ENCODE measurements at places on chromosomes 6 and 20. TPM values are rescaled to one million over a fixed set of nuclear protein-coding genes. Genes with fewer than 3 reads are reported as not detected.
A peak's percentile ranks its signal among the peaks of the same experiment; 100 is the strongest.

GRCh38 chr20:44247131-44247571 lies at the start of gene GDAP1L1:
Gene GDAP1L1, plus strand, starts transcription at chr20:44247308. Its CDS starts 27 bp downstream, at chr20:44247335.
- DNase-seq: peak; percentile 53
- peaks cover 37% of the 10 kb centered on the region for H3K27me3 ChIP-seq
- H3K27ac ChIP-seq: no peak within 1 kb of the TSS
- peaks cover 7% of the 10 kb centered on the region for H3K4me1 ChIP-seq

GRCh38 chr20:62066339-62066982 lies 780 bp upstream of the TAF4 start:
- peak; percentile 76 for DNase-seq
- peak overlapping the region; percentile 49 for H3K4me3 ChIP-seq
- no peaks in the 10 kb centered on the region for H3K27me3 ChIP-seq
- H3K36me3 ChIP-seq: no peaks in the 10 kb centered on the region
- peak overlapping the region; percentile 97 for H3K27ac ChIP-seq

GRCh38 chr6:1624058-1624850 lies 14.5 kb downstream of the FOXC1 start:
- no peak overlapping the region for H3K27ac ChIP-seq
- peaks cover 100% of the 10 kb centered on the region for H3K27me3 ChIP-seq
- H3K4me1 ChIP-seq: peaks cover 22% of the 10 kb centered on the region
- no peaks in the 10 kb centered on the region for H3K36me3 ChIP-seq
- peak overlapping the region; percentile 60 for H3K4me3 ChIP-seq

DNA sequence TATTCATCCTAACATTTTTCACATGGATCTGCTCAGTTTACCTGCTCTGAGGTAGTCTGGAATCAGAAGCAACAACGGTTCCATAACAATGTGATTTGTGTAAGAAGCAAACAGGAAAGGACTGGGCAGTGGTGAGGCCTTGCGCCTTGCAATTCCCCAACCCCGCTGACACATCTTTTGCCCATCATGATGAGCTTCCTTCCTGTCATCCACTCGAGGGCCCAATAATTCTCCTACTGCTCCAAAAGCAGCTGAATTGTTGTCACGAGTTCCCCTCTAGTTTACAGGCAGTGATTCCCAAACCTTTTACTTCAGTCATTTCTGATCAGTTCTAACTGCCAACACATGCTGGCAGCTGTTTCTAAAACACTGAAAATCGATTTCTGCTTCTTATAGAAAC lies 22.9 kb downstream of the STX7 start:
- no peaks in the 10 kb centered on the region for H3K36me3 ChIP-seq
- H3K27ac ChIP-seq: no peak overlapping the region
- no peak for DNase-seq
- no peaks in the 10 kb centered on the region for H3K4me1 ChIP-seq
- H3K27me3 ChIP-seq: no peaks in the 10 kb centered on the region

GRCh38 chr6:50369996-50370395 lies 320.3 kb upstream of the DEFB112 start:
- no peaks in the 10 kb centered on the region for H3K27me3 ChIP-seq
- no peaks in the 10 kb centered on the region for H3K36me3 ChIP-seq
- DNase-seq: no peak
- no peak overlapping the region for H3K4me3 ChIP-seq
- no peaks in the 10 kb centered on the region for H3K4me1 ChIP-seq

DNA sequence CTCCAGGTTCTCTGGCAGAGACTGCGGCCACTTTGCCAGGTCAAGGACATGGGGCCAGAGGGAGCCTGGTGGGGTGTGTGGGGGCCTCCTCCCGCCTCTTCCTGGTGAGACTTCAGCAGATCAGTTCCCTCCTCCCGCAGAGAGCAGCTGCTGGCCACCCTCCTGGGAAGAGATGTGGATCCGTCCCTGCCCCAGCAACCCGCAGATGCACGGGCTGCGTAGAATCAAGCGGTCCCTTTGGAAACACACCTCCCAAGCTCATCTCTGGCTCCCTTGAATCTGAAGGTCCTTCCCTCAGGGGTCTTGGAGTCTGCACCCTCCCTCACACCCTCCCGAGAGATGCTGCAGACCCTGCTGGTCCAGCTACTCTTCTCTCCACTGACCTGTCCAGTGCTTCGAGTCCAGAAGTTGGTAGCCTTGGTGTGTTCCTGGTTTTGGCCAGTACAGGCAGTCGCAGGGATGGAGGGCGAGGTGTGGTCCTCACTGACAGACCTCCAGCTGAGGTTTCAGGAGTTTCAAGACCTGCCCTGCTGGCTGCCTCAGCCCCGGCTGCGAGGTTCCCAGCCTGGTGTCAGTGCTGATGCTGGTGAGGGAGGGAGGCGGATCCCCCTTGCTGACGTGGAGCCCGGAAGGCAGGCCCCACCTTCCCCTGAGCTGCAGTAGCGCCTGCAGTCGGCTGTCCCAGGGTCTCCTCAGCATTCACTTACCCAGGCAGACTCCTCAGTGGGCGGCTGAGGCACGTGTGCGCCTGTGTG lies at the start of gene NPBWR2:
TSS of gene NPBWR2 (minus strand) at position 585 of the 755 bp plus-strand sequence. CDS start 734 bp downstream, outside the sequence.
- H3K36me3 ChIP-seq: no peaks in the 10 kb centered on the region
- no peak for DNase-seq
- H3K27me3 ChIP-seq: peaks cover 14% of the 10 kb centered on the region
- H3K4me3 ChIP-seq: no peak within 1 kb of the TSS
- H3K4me1 ChIP-seq: peaks cover 4% of the 10 kb centered on the region

- no peaks in the 10 kb centered on the region for H3K4me1 ChIP-seq
- H3K36me3 ChIP-seq: no peaks in the 10 kb centered on the region
- no peak for DNase-seq
- no peak overlapping the region for H3K27ac ChIP-seq
Measured at GRCh38 chr6:130674604-130675003, 152.6 kb upstream of the SMLR1 start.

GRCh38 chr6:139320081-139320480 lies 28.3 kb upstream of the TXLNB start:
- no peak overlapping the region for H3K4me3 ChIP-seq
- H3K4me1 ChIP-seq: no peaks in the 10 kb centered on the region
- no peaks in the 10 kb centered on the region for H3K36me3 ChIP-seq

DNA sequence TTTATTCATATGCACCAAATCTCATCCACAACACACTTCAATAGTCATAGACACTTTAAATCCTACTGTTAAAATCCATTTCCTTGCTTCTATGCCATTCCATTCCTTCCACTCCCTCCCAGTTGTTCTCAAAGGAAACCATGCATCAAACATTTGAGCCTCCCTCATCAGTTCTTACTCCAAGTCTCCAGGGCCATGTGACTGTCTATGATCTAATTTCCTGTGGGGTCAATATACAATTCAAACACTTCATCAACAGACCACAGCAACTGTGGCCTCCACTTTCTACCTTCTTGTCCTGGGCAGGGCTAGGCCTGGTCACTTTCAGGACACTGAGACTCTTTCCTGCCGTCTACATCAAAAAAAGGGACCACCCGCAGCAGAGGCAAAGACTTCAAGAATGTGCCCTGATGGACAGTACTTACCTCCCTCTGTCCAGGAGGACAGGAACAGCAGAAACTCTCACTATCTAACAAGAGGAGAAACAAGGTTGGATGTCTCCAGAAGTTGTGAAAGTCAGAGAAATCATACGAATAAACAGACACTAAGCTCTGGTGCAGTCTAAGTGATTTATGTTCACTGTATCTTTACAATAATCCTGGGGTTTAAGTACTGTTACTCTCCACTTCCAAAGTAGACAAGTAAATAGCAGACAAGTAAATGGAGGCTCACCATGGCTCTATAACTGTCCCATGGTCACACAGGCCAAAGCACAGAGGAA lies 160.2 kb downstream of the QRSL1 start:
- peaks cover 20% of the 10 kb centered on the region for H3K4me1 ChIP-seq
- H3K36me3 ChIP-seq: no peaks in the 10 kb centered on the region
- no peak for DNase-seq
- H3K4me3 ChIP-seq: no peak overlapping the region
- no peak overlapping the region for H3K27ac ChIP-seq

- peak; percentile 58 for DNase-seq
- H3K4me3 ChIP-seq: no peak overlapping the region
- H3K36me3 ChIP-seq: no peaks in the 10 kb centered on the region
- H3K4me1 ChIP-seq: peaks cover 30% of the 10 kb centered on the region
- H3K27ac ChIP-seq: no peak overlapping the region
Measured at GRCh38 chr6:160139420-160139851, 17.8 kb downstream of the SLC22A1 start.

DNA sequence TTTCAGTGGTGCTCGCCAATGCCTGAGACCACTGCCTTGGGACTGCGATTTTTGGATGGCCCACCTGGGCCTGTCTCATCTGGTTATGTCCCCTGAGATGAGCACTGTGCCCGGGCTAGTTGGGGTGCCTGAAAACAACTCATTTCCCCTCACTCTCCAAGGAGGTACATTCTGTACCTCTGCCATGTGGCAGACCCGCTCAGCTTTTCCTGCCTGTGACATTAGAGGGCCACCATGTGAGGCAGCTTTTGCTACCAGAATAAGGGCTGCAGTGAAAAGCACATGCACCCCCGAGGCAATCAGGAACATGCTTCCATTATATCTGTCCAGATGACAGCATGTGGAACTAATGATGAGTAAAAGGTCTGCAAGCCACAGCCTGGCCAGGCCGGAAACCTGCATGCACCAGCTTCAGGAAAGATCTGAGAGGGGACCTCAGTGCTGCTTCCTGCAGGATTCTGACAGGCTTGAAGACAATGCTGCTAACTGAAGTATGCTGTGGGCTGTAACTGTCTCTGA lies 11.3 kb upstream of the SRSF6 start:
- no peak overlapping the region for H3K27ac ChIP-seq
- no peak for DNase-seq
- no peaks in the 10 kb centered on the region for H3K27me3 ChIP-seq
- no peak overlapping the region for H3K4me3 ChIP-seq
- H3K36me3 ChIP-seq: no peaks in the 10 kb centered on the region
- no peaks in the 10 kb centered on the region for H3K4me1 ChIP-seq

- H3K4me1 ChIP-seq: peaks cover 7% of the 10 kb centered on the region
- DNase-seq: no peak
- H3K4me3 ChIP-seq: no peak overlapping the region
- no peaks in the 10 kb centered on the region for H3K27me3 ChIP-seq
- H3K27ac ChIP-seq: peak overlapping the region; percentile 19
Measured at GRCh38 chr20:53227523-53227922, 255.4 kb downstream of the TSHZ2 start.

GRCh38 chr20:59231124-59231804 lies 67.6 kb downstream of the ZNF831 start:
- no peak overlapping the region for H3K4me3 ChIP-seq
- H3K27ac ChIP-seq: no peak overlapping the region
- no peak for DNase-seq
- no peaks in the 10 kb centered on the region for H3K36me3 ChIP-seq
- no peaks in the 10 kb centered on the region for H3K4me1 ChIP-seq

DNA sequence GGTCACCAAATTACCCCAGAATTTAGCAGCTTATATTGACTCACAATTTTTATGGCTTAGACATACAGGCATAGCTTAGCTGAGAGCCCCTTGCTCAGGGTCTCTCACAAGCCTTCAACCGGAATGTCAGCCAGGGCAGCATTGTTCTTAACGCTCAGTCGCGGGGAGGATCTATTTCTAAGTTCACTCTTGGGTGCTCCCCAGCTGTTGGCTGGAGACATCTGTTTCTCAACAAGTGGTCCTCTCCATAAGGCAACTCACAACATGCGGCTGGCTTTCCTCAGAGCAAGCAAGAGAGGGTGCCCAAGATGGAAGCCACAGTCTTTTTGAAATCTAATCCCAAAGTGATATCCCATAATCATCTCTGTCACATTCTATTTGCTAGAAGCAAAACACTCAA lies 46.6 kb downstream of the SLX4IP start:
- H3K36me3 ChIP-seq: no peaks in the 10 kb centered on the region
- no peaks in the 10 kb centered on the region for H3K4me1 ChIP-seq

The SMPDL3A gene
- 115 TPM for polyA plus RNA-seq

The GFRAL gene
- not detected for polyA plus RNA-seq

The PDCD2 gene
- 64.0 TPM for polyA plus RNA-seq

The LGSN gene
- polyA plus RNA-seq: 0.73 TPM

The TCEA2 gene
- 80.0 TPM for polyA plus RNA-seq

The BCAS4 gene
- 18.0 TPM for polyA plus RNA-seq

The GNAS-AS1 gene
- polyA plus RNA-seq: 0.97 TPM

The ECT2L gene
- polyA plus RNA-seq: not detected

The TPD52L1 gene
- polyA plus RNA-seq: 190 TPM

The GSTA3 gene
- not detected for polyA plus RNA-seq

The ARFGEF3 gene
- polyA plus RNA-seq: 1.1 TPM

Measured in hepatocyte (in vitro differentiated cells).